ENCODE measurements at places on chromosomes 3 and 15. TPM values are rescaled to one million over a fixed set of nuclear protein-coding genes. Genes with fewer than 3 reads are reported as not detected.

DNA sequence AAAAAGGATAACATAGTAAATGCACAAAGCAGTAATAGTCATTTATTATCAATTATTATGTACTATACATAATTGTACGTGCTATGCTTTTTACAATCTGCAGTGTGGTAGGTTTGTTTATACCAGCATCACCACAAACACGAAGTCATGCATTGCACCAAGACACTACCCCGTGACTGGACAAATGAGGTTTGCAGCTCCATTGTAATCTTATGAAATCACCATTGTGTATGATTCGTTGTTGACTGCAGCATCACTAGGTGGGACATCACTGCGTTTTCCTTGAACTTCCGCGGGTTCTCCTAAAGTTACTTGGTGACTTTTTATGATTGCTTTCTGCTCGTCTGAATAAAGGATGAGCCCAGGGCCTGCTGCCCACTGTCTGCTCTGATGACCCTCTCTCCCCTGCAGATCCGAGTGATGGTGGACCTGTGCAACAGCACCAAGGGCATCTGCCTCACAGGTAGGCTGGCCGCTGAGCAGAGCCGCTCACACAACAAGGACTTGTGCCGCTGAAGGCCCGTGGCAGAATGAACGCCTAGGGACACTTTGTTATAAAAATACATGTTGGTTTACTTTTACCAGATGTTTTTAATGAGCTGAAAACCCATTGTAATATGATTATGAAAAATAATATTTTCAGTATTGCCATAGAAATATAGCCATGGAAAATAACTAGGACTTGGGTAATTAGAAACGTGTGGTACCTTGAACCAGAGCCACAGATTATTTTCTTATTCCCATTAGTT is 35.8 kb downstream of the GLDN start:
- DNase-seq, result no peak

DNA sequence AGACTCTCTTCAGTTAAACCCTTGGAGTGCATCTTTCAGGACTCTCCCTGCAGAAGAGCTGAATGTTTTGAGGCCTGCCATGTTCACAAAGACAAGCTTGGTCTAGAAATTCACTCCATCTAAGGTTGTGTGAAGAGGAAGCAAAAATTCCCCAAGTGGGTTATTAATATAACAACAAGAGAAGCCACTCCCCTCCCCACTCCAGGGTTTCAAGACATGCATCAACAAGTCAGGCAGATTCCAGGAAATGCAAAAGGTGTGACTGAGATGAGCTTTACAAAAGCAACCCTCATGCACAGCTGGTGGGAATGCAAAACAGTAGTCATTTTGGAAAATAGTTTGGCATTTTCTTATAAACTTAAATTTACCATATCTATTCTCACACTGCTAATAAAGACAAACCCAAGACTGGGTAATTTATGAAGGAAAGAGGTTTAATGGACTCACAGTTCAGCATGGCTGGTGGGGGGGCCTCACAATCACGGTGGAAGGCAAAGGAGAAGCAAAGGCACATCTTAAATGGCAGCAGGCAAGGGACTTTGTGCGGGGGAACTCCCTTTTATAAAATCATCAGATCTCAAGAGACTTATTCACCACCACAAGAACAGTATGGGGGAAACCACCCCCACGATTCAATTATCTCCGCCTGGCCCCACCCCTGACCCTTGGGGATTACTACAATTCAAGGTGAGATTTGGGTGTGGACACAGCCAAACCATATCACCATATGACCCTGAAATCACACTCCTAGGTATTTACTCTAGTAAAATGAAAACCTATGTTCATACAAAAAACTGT is 31.3 kb downstream of the TARS3 start:
- no peak for DNase-seq

GRCh38 chr3:166445865-166446264 is 608.6 kb upstream of the BCHE start:
- no peak for DNase-seq

GRCh38 chr3:34319881-34320280 is 521.5 kb downstream of the PDCD6IP start:
- no peak for DNase-seq

DNA sequence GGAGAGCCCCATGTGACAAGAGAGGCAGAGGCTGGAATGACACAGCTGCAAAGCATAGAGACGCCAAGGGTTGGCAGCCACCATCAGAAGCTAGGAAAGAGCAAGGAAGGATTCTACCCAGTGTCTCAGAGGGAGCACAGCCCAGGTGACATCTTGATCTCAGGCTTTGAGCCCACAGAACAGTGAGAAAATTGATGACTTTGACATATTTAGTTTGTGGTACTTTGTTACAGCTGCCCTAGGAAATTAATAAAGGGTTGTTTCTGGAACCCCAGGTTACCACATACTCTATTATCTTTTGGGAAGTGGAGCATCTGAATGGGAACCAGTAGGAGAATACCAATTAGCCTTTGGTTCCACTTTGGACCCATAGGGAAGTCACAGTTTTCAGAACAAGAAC is 231.7 kb downstream of the ZNF621 start:
- DNase-seq, result no peak

- DNase-seq, result no peak
These were observed 77.1 kb upstream of the BCL6 start for GRCh38 chr3:187822402-187822801.

GRCh38 chr15:72203507-72203837 is 5.9 kb upstream of the GRAMD2A start:
- DNase-seq, result peak; percentile 93

The CDHR4 gene
- not detected for total RNA-seq

The SLC22A14 gene
- total RNA-seq, result 0.17 TPM

The PLSCR4 gene
- total RNA-seq, result 677 TPM

All from dermis blood vessel endothelial cell (primary cell).